ENCODE measurements at places on chromosomes 3 and 15.

- no peak for DNase-seq
These were observed 5.5 kb downstream of the MYO5A start for GRCh38 chr15:52523192-52523591.

- DNase-seq = no peak
These were observed 24.2 kb downstream of the NMNAT3 start for GRCh38 chr3:139653582-139653981.

GRCh38 chr3:150306906-150307305, 101.2 kb upstream of the TSC22D2 start:
- DNase-seq = no peak

- no peak for DNase-seq
These were observed 38.8 kb downstream of the TM2D3 start for GRCh38 chr15:101613130-101614000.

DNA sequence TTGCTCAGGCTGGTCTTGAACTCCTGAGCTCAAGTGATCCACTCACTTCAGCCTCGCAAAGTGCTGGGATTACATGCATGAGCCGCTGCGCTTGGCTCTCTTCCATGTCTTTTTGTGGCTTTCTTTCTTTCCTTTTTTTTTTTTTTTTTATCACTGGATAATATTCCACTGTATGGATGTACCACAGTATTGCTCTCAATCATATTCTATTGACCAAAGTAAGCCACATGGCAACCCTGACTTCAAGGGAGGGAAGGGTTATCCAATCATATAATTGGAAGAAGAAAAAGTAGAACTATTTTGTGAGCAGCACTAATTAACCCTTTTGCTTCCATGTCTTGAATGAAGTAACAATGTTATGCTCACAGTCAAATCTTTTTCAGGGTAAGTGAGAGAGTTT, 307.0 kb upstream of the RASGRP1 start:
- DNase-seq = no peak

DNA sequence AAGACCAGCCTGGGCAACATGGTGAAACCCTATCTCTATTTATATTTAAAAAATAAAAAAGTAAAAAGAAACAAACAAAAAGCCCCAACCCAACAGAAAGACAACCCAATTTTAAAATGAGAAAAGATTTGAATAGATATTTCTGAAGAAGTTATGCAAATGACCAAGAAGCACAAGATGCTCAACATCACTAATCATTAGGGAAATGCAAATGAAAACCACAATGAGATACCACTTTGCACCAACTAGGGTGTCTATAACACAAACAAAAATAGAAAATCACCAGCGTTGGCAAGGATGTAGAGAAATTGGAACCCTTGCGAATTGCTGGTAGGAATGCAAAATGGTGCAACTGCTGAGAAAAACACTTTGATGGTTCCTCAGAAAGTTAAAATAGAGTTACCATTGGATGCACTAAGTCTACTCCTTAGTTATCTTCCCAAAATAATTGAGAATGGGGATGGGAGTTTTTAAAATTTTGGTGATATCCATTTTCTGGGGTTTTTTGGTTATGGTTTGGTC, 45.8 kb upstream of the CCNB2 start:
- no peak for DNase-seq

GRCh38 chr3:157136647-157137387, 23.1 kb downstream of the CCNL1 start:
- DNase-seq = no peak

GRCh38 chr3:138072796-138073195, 42.6 kb downstream of the DZIP1L start:
- no peak for DNase-seq

- no peak for DNase-seq
These were observed 14.1 kb downstream of the SOX2 start for GRCh38 chr3:181725830-181726229.

- DNase-seq = peak; percentile 22
These were observed 58.0 kb downstream of the CHD2 start for GRCh38 chr15:92958105-92958504.

- DNase-seq = no peak
These were observed 1075.3 kb upstream of the ALCAM start for GRCh38 chr3:104291437-104291851.

DNA sequence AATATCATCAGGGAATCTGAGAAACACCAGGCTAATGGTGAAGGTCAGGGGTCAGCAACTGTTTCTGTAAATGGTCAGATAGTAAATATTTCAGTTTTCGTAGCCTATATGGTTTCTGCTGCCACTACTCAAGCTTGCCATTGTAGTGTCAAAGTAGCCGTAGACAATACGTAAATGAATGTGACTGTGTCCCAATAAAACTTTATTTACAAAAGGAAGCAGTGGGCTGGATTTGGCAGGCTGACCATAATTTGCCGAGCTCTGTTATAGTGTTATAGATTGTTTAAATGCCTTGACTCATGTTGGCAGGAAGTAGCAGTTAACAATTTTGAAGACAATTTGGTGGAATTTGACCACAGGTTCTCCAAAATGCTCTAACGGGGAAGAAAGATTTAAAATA, 548.2 kb downstream of the FOXP1 start:
- no peak for DNase-seq

DNA sequence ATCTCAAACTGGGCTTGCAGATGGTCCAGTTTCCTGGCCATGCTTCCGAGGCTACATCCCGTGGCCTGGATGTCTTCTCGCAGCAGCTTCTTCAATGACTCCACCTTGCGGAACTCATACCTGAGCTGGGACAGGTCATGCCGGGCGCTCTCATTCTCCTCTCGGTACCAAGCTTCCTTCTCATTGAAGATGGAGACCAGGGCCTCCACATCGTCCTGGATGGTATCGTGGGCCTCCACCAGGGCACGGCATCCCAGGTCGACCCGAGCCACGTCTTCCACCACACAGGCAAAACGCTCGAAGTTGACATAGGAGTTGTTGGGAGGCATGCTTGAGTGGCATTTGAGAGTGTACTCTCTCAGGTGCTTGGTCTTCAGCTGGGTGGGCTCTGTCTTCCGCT, 89.2 kb upstream of the HERC1 start:
- no peak for DNase-seq

DNA sequence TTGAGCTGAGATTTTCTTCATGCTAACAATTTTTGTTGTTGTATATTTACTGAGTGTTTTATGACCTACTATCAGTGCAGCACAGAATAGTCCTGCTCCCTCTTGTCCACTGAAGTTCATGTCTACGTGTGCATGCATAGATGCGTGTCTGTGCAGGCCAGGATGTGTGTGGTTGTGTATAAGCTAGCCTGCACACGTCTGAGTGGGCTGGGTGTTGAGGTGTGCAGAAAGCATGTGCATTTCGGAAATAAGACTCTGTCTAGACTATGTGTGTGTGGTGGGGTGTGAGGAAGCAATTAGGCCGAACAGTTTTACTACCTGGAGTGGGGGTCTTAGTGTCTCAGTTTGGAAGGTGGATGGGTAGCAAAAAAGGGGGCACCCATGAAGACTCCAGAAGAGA, 39.2 kb downstream of the ATP2B2 start:
- DNase-seq = no peak

- DNase-seq = no peak
These were observed 22.6 kb downstream of the WHAMM start for GRCh38 chr15:82831894-82832600.

DNA sequence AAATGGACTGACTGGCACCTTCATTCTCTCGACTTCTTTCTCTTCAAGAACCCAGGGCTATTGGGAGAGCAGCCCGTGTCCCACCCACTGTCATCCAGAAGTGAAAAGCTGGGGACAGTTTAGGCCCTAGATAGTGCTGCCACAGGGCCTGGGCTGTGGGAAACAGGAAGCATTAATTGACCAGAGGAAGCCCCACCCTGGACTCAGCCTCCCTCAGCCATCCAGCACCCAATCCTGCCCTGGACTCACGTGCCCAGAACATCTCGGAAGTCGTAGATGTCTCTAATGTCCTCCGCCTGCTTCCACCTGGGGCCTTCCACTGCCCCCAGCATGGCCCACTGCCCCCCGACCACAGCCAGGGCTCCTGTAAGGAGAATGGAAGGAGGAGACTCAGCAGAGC, 2.3 kb downstream of the CAMK1 start:
- no peak for DNase-seq

DNA sequence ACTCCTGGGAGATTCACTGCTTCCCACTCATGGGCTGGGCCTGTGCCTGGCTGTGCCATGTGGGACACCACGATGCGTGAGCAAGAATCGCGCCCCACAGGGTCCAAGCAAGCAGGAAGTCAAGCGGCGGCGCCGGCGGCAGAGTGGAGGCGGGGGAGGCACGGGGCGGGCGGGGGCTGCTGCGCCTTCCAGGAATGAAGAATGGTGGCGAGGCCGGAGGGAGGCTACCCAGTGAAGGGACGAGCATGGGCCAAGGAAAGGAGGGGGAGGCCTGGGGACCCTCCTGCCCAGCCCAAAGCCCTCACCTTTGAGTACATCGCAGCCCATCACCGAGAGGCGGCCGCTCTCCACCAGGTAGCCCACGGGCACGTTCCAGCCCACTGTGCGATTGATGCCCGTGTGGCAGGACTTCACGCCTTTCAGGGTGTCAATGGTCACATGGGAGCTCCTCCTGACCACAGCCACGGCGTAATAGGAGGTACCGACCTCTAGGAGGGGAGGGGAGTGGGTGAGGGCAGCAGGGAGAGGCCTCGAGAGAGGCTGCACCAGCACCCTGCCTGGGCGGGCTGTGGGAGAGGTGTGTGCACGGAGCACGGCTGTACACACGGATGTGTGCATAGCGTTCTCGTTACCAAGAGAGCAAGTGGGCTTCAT, 5.5 kb downstream of the MELTF start:
- DNase-seq = no peak

GRCh38 chr3:9251055-9251786, 1.8 kb upstream of the SRGAP3 start:
- no peak for DNase-seq

DNA sequence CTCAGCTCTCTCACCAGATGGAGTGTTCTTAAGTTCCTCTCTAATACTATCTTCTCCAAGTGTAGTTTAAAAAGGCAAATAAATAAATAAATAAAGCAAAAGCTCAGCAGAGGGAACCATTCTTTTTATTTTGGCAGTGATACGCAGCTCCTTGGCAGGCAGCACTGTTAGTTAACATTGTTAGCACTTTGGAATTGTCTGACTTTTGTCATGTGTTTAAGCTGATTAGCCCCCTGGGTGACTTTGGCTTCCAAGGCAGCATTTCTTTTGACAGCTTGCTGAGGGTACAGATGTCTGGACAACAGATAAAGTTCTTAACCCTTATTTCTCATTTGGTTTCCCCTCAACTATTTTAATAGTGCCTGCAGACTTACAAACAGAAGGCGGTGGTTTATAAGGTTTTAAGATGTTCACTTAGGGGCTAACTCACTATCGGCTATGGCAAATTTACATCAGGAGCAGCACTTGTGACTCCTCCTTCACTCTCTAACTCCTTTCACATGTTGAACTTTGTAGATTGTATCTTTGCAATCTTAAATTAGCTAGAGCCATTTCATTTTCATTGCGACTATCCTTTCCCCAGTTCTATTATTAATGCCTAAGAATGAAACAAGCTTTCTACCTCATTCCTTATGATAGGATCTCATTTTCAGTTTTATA, 213.4 kb downstream of the ZBBX start:
- DNase-seq = no peak

- DNase-seq = no peak
These were observed 2.2 kb upstream of the CALML4 start for GRCh38 chr15:68207176-68207935.

GRCh38 chr3:31399271-31399670, 133.5 kb upstream of the STT3B start:
- no peak for DNase-seq

DNA sequence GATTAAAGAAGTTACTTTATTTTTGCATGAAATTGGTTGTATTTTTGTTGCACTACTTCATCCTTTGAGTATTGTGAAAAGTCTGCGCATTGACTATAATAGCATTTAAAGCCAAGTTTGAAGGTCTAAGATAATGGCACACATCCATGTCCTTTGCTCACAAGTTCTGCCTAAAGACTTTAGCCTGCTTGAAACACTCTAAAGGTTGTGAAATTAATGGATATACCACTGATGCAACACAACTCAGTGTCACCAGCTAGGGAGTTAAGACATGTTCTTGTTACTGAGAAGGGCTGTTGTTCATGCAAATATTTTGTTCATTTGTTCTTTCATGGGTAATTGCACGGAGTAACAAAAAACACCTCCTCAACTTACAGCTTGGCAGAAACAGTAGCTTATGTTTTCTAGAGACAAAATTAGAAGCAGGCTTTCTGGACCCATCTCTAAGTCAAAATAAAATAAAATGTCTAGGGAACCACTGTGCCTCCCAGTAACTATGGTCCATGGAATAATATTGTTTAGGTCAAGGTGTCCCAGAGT, 83.9 kb downstream of the PPARG start:
- no peak for DNase-seq

GRCh38 chr3:120909602-120909878, 1.5 kb downstream of the STXBP5L start:
- no peak for DNase-seq

- no peak for DNase-seq
These were observed 35.6 kb downstream of the LINGO1 start for GRCh38 chr15:77596821-77597803.

DNA sequence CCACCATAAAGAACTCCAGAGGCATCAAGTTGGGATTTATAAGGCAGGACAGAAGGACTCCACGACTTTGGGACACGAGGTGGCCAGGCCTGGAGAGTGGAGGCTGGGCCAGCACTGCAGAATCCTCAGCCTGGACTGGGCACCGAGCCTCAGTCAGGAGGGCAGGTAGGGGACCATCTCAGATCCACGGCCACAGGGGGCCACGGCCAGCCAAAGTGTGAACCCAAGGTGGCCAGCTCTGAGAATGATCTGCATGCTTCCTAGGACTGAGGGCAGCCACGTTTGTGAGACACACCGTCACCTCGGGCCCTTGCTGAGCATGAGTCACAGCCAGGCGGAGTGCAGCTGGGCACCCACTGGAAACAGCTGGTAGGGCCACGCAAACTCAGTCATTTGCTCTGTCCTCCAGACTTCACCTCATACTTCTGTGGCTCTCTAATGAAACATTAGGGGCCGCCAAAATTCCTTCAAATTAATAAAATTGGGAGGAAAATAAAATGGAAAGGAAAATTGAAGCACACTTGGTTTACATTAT, 65.8 kb downstream of the CTNNB1 start:
- DNase-seq = no peak

DNA sequence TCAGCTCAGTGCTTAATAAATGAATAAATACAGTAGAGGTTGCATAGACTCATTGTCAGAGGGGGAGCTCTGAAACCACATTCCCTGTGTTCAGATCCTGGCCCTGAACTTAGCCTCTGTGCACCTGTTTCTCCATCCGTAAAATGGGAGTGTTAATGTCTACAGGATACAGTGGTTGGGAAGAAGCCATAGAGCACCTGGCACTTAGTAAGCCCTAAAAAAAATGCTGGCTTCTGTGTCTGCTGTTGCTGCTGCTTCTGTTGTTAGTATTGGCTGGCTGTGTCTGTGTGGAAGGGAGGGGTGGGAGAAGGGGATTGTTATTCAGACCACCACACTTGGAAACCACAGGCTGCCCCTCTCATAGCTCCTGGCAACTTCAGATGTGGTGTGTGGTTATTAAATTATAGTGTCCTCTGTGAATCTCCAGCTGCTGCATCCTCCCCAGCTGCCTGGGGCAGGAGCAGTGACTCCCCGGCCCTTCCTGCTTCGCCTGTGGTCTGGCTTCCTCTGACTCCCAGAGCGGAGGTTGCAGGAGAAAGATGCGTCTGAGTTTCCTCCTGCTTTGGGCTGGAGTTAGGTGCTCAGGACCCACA, 31.0 kb downstream of the FGD5 start:
- no peak for DNase-seq
